ENCODE measurements at places on chromosomes 16 and 17.

GRCh38 chr17:53629188-53629587, 193.5 kb upstream of the KIF2B start:
- DNase-seq: no peak

DNA sequence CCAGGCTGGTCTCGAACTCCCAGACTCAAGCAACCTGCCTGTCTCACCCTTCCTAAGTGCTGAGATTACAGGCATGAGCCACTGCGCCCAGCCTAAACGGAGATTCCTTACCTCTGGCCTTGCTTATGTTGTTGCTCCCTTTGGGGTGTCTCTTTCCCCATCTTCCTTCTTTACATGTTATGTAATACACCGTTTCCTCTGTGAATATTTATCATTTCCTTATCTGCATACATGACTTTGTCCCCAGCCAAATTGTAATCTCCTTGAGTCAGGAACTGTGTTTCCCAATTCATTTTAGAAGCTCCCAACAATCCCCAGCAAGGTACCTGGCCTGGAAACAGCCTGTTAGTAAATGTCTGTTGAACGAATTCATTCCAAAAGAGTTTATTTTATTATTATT, 15.7 kb downstream of the COPZ2 start:
- DNase-seq: no peak

DNA sequence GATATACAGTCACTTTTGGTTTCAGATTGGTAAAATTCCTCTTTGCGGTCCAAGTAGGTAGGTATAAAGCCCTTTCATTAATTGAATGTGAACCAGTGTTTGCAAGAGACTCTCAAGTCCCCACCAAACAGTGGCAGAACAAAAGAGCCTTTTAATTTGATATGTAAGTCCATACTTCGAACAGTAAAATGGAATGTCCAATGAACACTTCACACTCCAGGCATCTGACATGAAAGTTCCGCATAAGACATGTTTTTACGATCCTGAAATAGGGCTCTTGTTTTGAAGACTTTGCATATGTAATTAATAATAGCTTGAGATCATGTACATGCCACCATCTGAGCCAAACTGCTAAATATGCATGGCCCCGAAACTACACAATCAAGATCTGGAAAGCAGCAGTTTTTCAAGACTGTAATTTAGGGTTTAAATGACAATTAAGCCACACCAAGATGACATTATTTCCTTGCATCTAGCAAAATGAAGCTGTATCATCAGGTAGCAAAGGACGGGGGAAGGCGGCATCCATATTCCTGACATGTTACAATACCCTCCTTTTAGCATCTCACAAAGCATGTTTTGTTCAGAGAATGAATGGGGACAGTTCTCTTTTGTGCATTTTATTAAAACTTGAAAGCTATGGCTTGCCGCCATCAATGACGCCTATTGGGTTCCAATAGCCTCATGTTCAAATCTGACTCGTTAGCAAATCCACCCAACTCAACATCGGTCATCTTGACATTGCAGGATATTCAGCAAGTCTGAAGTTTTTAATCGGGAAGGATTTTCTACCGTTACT, 39.4 kb downstream of the LITAF start:
- DNase-seq: no peak

DNA sequence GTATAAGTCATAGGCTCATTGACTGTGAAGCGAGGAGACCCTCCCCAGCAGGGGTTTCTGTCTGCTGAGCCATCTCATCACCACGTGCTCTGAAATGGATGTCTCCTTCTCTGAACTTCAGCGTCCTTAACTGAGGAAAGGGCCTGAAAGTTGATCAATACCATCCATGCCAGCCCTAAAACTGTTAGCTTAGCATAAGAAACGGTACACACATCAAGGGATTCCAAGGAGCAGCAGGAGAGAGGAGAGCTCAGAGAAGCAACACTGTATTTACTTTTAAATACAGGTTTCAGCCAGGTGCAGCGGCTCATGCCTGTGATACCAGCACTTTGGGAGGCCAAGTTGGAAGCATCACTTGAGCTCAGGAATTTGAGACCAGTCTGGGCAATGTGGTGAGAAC, 248.9 kb upstream of the TNRC6C start:
- no peak for DNase-seq
